LoVo (cell line): ENCODE measurements at places on chromosomes 5 and 9.

DNA sequence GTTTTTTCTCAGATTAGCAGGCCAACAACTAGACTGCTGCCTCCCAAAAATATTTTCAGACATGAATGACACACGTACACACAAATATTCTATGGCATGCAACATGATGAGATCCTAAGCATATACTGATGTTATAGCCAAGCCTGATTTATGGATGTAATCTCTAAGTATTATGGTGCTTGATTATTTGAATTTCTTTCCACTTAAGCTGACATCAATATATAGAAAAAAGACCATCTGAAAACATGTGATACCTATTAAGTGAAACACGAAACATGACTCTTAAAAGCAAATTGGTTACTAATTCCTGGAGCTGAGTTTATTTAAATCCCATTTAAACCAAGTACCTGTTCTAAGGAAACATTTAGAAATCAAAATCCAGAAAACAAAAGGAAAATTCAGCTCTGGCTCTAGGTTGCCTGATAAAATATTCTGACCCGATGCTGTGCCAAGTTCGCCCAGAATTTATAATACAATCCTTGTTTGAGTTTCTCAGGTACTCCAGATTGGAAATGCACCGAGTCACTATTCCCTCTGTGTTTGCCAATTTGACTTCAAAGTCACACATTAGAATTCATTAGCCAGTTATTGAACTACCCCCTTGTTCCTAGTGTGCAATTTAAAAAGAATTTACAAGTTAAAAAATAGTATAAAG lies 548.6 kb downstream of the CSNK1G3 start:
- DNase-seq, result no peak

DNA sequence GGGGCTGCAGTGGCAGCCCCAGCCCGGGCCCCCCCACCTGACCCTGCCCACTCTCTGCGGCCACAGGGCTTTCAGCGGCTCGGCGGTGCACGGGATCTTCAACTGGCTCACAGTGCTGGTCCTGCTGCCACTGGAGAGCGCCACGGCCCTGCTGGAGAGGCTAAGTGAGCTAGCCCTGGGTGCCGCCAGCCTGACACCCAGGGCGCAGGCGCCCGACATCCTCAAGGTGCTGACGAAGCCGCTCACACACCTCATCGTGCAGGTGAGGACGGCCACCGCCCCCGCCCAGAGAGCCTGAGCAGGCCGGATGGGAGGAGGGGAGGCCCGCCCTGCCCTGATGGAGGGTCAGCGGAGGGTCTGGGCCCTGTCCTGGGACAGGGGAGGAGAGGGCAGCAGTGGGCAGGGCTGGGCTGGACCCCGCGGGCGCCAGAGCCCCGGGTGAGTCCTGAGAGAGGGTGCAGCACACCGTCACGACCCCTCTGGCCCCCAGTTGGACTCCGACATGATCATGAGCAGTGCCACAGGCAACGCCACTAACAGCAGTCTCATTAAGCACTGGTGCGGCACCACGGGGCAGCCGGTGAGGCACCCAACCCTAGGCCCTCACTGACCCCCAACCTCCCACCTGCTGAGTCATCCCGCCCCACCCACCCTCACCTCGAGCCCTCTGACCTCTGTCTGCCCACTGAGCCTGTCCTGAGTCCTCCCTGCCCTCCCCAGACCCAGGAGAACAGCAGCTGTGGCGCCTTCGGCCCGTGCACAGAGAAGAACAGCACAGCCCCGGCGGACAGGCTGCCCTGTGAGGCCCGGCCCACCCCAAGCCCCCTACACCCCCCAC lies 2.7 kb downstream of the SLC34A3 start:
- DNase-seq, result no peak

DNA sequence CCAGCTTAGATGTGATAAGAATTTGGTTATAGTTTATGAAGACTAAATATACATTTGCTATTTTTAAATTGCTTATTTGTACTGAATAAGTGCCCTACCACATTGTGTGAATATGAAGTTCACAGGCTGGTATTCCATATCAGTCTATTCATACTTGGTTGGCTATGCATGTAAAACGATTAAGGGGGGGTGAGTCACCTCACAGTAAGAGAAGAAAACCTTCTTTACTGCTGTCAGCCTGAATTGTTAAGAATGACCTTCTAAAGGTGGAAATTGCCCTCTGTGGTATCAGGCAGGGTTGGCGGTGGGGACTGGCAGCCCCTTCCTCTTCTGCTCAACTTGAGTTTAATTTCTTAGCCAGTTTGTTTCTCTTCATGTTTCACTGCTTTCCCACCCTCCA lies 127.0 kb upstream of the RPS23 start:
- no peak for DNase-seq

DNA sequence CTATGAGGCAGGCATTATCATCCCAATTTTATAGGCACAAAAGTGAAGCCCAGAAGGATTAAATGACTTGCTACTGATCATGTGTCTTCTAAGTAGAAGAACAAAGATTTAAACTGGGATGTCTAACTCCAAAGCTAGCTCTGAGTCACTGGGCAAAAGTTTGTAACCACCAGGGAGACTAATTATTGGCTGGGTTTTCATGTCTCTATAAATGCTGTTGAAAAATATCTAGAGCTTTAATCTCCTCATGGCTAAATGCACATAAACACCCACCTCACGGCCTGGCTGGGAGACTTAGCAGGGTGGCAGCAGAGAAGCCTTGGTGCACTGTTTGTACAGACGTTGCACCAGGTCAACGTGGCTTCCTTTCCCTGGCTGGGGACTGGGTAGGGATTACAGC lies 144.6 kb downstream of the MELK start:
- DNase-seq, result no peak

- DNase-seq, result no peak
Measured at GRCh38 chr9:34959461-34959860, 1.4 kb downstream of the PHF24 start.

GRCh38 chr9:126375386-126375785 lies 48.8 kb downstream of the MVB12B start:
- DNase-seq, result no peak
